ENCODE measurements at places on chromosomes 2 and 18. TPM values are rescaled to one million over a fixed set of nuclear protein-coding genes. Genes with fewer than 3 reads are reported as not detected.

GRCh38 chr2:209917154-209917771 is 85.2 kb upstream of the RPE start:
- H3K4me1 ChIP-seq, result no peaks in the 10 kb centered on the region
- no peaks in the 10 kb centered on the region for H3K36me3 ChIP-seq
- H3K27me3 ChIP-seq, result no peaks in the 10 kb centered on the region

- peak overlapping the region; percentile 92 for H3K27ac ChIP-seq
- no peak overlapping the region for H3K4me3 ChIP-seq
- H3K4me1 ChIP-seq, result no peaks in the 10 kb centered on the region
Observed at GRCh38 chr2:111659361-111660333, 224.3 kb downstream of the ANAPC1 start.

GRCh38 chr2:152466980-152467676 is 132.2 kb downstream of the FMNL2 start:
- H3K27ac ChIP-seq, result peak overlapping the region; percentile 89
- H3K27me3 ChIP-seq, result no peaks in the 10 kb centered on the region
- peak; percentile 72 for DNase-seq
- no peaks in the 10 kb centered on the region for H3K36me3 ChIP-seq

DNA sequence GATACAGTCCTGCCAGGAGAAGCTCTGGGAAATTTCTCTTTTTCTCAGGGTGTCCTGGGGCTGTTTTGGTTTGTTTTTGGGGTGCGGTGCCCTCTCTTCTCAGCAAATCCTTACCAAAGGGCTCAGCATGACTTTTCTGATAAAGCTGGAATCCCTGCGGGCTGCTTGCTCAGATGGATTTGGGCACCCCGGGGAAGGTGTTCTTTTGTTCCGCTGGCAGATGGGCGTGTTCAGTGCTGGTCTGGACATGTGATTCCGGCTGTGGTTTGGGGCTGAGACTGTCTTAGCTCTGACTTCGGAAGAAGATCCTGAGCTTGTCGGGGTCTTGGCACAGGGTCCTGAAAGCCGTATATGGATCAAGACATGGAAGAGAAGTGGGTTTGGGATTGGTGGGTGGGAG is 134.2 kb upstream of the SPRED2 start:
- no peak overlapping the region for H3K4me3 ChIP-seq
- DNase-seq, result no peak
- no peaks in the 10 kb centered on the region for H3K4me1 ChIP-seq
- no peaks in the 10 kb centered on the region for H3K27me3 ChIP-seq
- H3K27ac ChIP-seq, result no peak overlapping the region

The ZNF804A gene
- 0.52 TPM for total RNA-seq

- no peaks in the 10 kb centered on the region for H3K27me3 ChIP-seq
- no peak for DNase-seq
- H3K36me3 ChIP-seq, result no peaks in the 10 kb centered on the region
Observed at GRCh38 chr18:46581648-46582047, 75.4 kb downstream of the LOXHD1 start.

GRCh38 chr2:7673853-7674252 is 756.6 kb downstream of the RNF144A start:
- no peak overlapping the region for H3K4me3 ChIP-seq
- DNase-seq, result no peak
- no peak overlapping the region for H3K27ac ChIP-seq
- peaks cover 8% of the 10 kb centered on the region for H3K4me1 ChIP-seq

The RASGRP3 gene
- total RNA-seq, result 14.7 TPM

The LYG2 gene
- total RNA-seq, result not detected

- H3K27ac ChIP-seq, result no peak overlapping the region
- H3K27me3 ChIP-seq, result peaks cover 2% of the 10 kb centered on the region
- no peaks in the 10 kb centered on the region for H3K36me3 ChIP-seq
- H3K4me1 ChIP-seq, result no peaks in the 10 kb centered on the region
- no peak overlapping the region for H3K4me3 ChIP-seq
Observed at GRCh38 chr2:3968736-3969135, 265.4 kb downstream of the DCDC2C start.

DNA sequence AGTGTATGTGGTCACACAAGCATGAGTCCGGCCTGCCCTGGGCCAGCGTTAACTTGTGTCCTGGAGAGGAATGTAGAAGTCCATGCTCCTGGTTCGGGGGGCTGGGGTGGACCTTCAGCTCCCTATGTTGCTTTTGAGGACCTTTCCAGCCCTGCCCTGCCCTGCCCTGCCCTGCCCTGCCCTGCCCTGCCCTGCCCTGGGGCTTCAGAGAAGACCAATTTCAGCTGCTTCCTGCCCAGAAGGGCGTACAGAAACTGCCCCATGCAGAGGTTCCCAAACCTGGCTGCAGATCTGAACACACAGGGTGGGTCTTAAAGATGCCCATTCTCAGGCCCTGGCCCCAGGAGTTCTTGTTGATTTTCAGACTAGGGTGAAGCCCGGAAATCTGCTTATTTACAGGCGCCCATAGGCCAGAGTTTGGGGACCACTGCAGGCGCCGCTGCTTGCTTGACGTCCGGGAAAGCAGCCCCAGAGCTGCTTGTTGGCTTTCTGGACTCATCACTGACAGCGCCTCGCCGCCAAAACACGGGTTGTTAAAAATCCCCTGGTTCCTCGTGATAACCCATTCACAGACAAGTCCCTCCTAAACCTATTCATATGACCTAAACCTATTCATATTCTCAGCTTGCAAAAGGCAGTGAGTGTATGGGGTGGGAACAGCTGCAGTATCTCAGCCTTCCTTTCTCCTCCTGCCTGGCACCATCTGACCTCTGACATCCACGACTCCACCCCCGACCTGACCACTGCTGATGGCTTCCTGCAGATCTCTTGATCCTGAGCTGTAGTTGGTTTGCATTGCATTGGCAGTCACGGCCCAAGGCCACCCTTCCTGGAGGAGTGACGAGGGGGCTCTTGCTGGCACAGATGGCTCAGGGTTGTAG is 198.3 kb downstream of the GLI2 start:
- peaks cover 7% of the 10 kb centered on the region for H3K4me1 ChIP-seq
- H3K4me3 ChIP-seq, result no peak overlapping the region
- peak; percentile 64 for DNase-seq

GRCh38 chr18:76260941-76261472 is 234.0 kb downstream of the ZNF516 start:
- H3K4me1 ChIP-seq, result peaks cover 4% of the 10 kb centered on the region
- H3K27ac ChIP-seq, result no peak overlapping the region
- no peaks in the 10 kb centered on the region for H3K36me3 ChIP-seq
- DNase-seq, result no peak
- no peak overlapping the region for H3K4me3 ChIP-seq

- H3K27ac ChIP-seq, result no peak overlapping the region
- DNase-seq, result no peak
- H3K4me1 ChIP-seq, result no peaks in the 10 kb centered on the region
- H3K4me3 ChIP-seq, result no peak overlapping the region
- no peaks in the 10 kb centered on the region for H3K36me3 ChIP-seq
- H3K27me3 ChIP-seq, result no peaks in the 10 kb centered on the region
Observed at GRCh38 chr2:72944804-72945449, 27.6 kb downstream of the EMX1 start.

The TXNDC2 gene
- total RNA-seq, result 0.12 TPM

DNA sequence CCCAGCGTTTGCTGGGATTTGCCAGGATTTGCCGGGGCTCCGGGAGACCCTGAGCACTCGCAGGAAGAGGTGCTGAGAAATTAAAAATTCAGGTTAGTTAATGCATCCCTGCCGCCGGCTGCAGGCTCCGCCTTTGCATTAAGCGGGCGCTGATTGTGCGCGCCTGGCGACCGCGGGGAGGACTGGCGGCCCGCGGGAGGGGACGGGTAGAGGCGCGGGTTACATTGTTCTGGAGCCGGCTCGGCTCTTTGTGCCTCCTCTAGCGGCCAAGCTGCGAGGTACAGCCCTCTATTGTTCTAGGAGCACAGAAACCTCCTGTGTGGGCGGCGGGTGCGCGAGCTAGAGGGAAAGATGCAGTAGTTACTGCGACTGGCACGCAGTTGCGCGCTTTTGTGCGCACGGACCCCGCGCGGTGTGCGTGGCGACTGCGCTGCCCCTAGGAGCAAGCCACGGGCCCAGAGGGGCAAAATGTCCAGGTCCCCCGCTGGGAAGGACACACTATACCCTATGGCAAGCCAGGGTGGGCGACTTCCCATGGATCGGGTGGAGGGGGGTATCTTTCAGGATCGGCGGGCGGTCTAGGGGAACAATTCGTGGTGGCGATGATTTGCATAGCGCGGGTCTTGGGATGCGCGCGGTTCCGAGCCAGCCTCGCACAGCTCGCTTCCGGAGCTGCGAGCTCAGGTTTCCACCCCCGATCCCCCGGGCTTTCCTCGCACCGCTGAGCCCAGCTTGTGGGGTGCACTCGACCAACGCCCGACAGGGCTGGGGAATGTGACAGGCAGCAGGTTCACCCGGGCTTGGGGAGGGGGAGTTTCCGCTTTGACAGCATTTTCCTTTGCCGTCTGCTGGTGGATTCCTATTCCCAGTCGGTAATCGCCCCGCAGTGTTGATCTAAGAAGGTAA is 2.8 kb downstream of the ONECUT2 start:
- H3K27ac ChIP-seq, result no peak overlapping the region
- DNase-seq, result peak; percentile 64
- H3K27me3 ChIP-seq, result peaks cover 84% of the 10 kb centered on the region
- H3K4me1 ChIP-seq, result peaks cover 31% of the 10 kb centered on the region

The GNLY gene
- not detected for total RNA-seq

DNA sequence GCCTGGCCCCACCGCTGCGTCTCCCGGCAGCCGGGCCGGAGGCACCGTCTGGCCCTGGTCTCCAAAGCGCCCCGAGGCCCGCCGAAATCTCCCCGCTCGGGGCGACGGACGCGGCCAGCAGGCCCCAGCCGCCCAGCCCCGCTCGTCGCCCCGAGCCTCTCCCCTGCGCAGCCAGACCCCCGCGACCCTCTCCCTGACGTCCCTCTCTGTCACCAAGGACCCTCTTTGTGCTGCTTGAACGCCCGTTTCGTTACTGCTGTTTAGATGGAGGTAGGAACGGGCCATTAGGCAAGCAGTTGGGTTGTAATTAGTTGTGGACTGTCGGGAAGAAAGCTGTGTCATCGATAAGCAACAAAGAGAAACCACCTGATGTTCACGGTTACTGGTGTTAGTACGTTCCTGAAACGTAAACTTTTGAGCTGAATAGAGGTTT is 686 bp downstream of the UBXN4 start:
- no peaks in the 10 kb centered on the region for H3K36me3 ChIP-seq
- peak overlapping the region; percentile 99 for H3K27ac ChIP-seq

GRCh38 chr2:26687328-26687727 is 5.2 kb upstream of the KCNK3 start:
- no peak overlapping the region for H3K27ac ChIP-seq
- no peak for DNase-seq
- H3K4me3 ChIP-seq, result no peak overlapping the region
- no peaks in the 10 kb centered on the region for H3K27me3 ChIP-seq

DNA sequence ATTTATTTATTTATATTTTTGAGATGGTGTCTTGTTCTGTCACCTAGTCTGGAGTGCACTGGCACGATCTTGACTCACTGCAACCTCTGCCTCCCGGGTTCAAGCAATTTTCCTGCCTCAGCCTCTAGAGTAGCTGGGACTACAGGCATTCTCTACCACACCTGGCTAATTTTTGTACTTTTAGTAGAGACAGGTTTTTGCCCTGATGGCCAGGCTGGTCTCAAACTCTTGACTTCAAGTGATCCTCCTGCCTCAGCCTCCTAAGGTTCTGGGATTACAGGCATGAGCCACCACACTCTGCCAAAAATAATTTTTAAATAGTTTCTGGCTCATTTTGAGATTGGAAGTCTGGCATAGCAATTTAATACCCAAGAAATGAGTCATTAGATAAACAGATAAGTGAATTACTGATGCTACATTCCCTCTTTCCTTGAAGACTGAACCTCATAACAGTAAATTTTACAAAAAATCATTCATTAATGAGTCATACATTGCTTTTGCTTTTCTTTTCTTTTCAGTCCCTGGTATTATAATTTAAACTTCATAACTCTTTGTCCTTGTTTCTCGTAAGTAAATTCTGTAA is 881.6 kb upstream of the PIK3C3 start:
- no peaks in the 10 kb centered on the region for H3K4me1 ChIP-seq
- H3K36me3 ChIP-seq, result no peaks in the 10 kb centered on the region
- H3K4me3 ChIP-seq, result no peak overlapping the region

The CPO gene
- total RNA-seq, result 0.20 TPM

DNA sequence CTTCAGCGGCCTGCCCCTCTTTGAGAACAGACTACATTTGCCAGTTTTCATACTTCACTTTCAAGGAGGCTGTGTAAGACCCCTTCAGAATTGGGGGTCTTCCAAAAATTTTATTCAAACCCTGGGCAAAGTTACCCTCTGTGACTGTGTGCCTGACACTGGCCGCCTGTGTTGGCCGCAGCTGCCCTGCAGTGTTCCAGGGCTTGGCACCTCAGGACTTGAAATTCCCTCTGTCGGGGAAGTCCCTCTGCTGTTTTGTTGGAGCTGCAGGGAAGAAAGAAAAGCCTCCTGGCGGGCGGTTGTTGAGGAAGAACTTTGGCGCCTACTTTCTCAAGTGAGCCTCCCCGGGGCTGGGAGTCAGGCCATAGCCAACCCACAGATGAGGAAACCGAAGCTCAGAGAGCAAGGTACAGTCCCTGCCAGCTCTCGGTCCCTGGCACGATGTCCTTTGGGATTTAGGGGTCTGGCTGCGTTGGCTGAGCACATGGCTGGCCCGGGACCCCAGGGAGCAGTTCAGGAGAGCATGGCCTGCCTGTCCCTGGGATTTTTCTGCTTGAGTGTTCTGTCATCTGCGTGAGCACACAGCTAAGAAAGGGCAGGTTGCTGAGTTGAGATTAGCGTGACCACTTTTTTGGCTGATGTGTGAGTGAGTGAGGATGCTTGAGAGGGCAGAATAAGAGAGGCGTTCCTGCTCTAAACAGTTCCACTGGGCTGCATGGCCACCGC is 17.9 kb upstream of the ASB1 start:
- no peak overlapping the region for H3K4me3 ChIP-seq
- no peak for DNase-seq
- no peak overlapping the region for H3K27ac ChIP-seq
- H3K4me1 ChIP-seq, result no peaks in the 10 kb centered on the region
- H3K36me3 ChIP-seq, result no peaks in the 10 kb centered on the region

- no peaks in the 10 kb centered on the region for H3K36me3 ChIP-seq
- H3K4me1 ChIP-seq, result no peaks in the 10 kb centered on the region
- no peak overlapping the region for H3K4me3 ChIP-seq
- no peak overlapping the region for H3K27ac ChIP-seq
- no peak for DNase-seq
Observed at GRCh38 chr18:49524951-49525350, 36.9 kb upstream of the LIPG start.

GRCh38 chr2:240463866-240464481 is 28.5 kb downstream of the GPC1 start:
- H3K27me3 ChIP-seq, result no peaks in the 10 kb centered on the region
- H3K4me1 ChIP-seq, result no peaks in the 10 kb centered on the region
- DNase-seq, result no peak
- no peaks in the 10 kb centered on the region for H3K36me3 ChIP-seq
- no peak overlapping the region for H3K27ac ChIP-seq

DNA sequence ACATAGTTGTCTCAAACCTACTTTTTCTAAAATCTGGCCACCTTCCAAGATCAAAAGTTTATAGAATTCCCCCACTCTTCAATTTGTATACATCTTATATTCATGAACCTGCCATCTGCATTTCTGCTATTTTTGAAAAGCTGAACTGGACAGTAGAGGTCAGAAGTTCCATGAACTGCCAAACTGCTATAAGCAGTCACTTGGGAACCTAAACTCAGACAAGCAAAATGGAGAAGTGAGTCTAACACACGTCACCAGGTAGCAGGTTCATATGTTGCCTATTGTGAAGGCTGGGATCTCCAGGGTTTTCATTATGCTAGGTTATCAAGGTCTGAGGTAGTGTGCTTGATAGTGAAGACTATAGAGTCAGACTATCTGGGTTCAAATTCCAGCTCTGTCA is 2.0 kb upstream of the MYO1B start:
- peaks cover 18% of the 10 kb centered on the region for H3K4me1 ChIP-seq
- no peaks in the 10 kb centered on the region for H3K36me3 ChIP-seq
- no peak overlapping the region for H3K27ac ChIP-seq
- H3K27me3 ChIP-seq, result no peaks in the 10 kb centered on the region

The RAB6D gene
- total RNA-seq, result 0.09 TPM

Measured in lung (tissue), 17 donors.